ENCODE measurements at places on chromosomes 12 and 14.

DNA sequence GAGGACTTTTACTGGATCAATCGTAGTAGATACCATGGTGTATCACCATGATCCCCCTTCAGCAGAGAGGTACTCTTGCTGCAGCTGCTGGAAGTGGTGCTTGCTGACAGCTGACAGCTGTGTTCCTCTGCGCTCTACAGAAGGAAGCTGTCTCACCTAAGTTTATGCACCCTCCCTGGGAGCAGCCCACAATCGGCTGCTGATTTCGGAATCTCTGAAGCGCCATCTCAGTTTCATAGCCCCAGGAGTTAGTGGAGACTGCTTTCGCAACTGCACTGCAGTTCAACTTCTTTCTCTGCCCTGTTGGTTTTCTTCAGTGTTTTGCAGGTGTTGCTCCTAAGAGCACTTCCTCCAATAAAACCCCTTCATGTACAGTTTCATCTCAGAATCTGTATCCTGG, 237.9 kb downstream of the PAWR start:
- no peak for DNase-seq

DNA sequence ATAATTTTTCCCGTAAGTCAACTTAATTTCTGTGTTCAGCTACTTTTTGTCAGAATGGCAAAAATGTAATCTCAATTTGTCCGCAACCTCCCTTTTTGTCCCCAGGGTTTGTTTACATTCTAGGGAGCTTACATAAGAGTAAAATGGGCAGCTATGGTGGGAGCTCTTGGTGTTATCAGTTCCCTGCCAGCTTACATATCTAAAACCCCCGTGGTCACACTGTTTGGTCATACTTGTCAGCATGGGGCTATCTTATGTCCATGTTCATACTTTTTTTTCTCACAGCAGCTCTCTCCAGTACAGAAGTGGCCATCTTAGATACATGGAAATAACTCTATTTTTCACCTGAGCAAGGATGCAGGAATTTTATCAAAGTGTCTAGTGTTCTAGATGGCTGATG, 16.7 kb downstream of the SLCO1C1 start:
- DNase-seq = no peak

DNA sequence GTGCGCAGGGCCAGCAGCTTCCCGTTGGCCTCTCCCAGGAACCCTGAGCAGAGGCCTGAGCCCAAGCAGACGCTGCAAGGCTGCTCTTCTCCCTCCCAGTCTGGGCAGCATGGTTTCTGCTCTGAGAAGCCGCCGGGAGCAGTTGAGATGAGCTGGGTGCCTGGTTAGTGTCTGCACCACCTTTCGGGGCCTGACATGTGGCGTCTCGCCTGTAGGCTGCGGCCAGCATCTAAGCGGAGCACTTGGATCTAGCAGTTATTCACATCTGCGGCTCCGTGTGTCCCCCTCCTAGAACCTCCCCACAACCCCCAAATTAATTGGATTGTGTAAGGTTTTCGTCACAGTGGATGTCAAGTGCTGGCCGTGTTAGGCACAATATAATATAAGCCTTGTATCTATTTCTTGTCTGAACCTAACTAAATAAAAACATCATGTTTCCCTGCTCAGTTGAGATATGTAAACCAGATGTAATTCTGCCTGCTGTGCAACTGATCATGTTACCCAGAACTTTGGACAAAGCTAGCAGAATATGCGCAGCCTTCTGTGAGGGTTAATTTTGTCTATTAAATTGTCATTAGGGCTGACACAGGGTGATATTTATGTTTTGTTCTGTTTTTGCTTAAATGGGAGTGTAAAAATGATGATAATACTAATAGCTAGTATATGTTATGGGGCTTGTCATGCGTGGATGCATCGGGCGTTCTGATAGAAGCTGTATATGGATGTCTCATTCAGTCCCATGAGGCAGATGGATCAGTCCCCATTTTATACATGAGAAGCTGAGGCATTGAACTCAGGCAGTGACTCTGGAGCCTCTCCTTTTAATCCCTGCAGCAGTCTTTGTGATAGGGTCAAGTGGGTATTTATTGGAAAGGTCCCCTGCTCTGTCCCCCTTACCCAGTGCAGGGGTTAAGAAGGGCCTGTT, 45.8 kb downstream of the ELK3 start:
- no peak for DNase-seq

DNA sequence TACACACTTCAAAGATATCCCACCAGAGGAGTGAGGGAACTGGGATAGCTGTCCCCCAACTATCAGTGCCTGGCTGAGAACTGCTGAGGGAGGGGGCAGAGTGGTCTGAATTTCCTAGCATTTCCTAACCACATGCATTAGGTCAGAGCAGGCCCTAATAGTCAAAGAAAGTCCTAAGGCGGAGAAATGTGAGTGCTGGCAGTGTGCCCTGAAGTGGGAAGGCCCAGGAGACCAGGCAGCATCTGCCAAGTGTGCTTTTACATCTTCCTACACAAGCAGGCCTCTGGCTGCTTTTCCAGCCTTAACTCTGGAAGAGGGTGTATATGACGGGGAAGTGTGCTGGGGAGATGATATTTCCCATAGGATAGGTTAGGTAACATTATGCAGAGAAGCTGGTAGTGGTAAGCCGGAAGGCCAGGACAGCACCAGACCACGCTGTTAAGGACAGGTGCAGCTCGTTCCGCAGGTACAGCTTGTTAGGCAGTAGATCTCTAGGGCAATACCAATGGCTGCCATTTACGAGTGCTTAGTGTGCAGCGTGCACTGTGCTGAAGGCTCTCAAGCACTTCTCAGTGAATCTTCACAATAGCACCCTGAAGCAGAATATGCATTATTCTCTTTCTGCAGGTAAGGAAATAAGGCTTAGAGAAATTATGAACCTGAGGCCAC, 9.1 kb upstream of the CCDC198 start:
- DNase-seq = no peak

GRCh38 chr12:48940181-48940580, 14.9 kb upstream of the FKBP11 start:
- no peak for DNase-seq

DNA sequence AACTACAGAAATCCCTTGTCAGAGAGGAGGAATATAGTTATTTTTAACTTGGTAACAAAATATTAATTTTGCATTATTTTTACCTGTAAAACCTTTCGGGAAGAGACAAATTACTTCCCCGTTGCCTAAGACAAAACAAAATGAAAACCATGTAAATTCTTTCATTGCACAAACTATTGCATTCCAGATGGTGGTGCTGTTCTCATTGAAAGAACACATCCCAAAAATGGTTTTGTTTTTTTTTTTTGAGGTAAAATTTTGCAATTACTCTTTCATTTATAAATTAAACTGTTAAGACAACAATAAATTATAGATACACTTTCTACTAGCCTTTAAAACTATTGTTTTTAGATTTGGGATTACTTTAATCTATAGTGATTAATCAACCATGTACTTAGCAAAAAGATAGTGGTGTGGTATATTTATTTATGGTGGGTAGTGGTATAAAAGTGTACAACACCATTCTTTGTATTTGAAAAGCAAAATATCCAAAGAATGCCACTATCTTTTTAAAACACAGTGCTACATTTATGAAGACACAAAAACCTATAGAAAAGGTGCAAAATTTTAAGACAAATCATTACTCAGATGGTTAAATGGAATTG, 115.5 kb downstream of the SLC38A1 start:
- DNase-seq = no peak

- no peak for DNase-seq
Observed at GRCh38 chr12:109458086-109458485, 19.0 kb downstream of the KCTD10 start.

- no peak for DNase-seq
Observed at GRCh38 chr12:6551496-6552139, 4.2 kb downstream of the IFFO1 start.

DNA sequence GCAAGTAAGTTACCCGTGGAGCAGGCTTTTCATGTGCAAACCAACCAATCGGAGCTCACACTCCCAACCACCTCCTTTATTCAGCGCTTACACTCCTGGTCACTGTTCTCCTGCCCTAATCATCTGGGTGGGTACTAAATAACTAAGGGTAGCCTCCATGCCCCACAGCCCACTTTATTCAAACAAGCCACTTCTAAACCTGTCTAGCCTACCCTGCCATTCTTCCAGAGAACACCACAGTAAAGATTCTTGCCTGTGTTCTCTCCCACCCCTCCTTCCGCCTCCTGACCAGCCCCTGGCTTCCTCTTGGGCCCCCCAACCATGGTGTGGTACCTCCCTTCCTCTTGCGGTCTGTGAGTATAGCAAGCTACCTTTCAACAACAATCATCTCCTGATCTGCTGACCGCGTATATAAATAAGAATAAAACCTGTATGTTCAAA, 581.9 kb downstream of the VRK1 start:
- DNase-seq = no peak

- DNase-seq = no peak
Observed at GRCh38 chr12:25328072-25328712, 77.5 kb upstream of the KRAS start.

DNA sequence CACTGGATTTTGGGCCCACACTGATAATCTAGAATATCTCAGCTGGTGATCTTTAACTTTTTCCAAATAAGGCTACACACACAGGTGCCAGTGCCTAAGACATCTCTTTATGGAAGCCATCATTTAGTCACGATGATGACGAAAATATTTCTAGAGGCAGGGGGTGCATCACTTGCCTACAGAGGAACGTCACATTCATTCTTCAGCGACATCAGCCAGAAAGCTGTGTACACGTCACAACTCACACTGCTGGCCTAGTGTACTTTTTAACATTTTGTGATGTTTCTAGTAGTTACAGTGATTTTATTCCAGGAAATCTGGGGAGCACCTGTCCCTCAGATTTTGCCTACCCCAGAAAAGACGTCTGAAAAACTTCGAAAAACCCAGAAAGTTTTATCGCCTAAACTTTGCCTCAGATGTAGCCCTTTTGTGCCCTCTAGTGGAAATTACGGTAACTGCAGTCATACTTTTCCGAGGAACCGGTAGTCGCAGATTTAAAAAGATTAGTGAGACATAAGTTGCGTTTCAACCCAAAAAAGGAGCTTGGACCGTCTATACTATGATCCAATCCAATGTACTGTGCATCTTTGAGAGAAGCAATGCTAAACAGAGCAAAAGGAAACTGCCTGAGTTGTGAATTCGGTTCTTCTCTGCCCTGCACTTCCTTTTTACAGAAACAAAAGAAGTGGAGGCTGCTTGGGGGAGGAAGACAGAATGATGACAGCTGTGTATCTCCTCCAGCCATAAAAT, 64.3 kb upstream of the STON2 start:
- DNase-seq = peak; percentile 14

- DNase-seq = no peak
Observed at GRCh38 chr14:103094406-103095209, at the start of gene EXOC3L4. Gene EXOC3L4, plus strand, starts transcription at chr14:103094725. Its CDS starts 5,495 bp downstream, at chr14:103100220.

DNA sequence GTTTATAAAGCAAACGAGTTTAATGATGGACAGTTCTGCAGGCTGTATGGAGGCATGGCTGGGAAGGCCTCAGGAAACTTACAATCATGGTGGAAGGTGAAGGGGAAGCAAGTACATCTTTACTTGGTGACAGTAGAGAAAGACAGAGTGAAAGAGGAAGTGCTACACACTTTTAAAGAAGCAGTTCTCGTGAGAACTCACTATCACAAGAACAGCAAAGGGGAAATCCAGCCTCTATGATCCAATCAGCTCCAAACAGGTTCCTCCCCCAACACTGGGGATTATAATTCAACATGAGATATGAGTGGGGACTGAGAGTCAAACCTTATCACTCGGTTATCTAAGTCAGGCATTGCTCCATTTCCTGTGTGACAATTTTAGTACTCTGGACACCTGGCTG, 189.9 kb upstream of the CNTN1 start:
- no peak for DNase-seq

DNA sequence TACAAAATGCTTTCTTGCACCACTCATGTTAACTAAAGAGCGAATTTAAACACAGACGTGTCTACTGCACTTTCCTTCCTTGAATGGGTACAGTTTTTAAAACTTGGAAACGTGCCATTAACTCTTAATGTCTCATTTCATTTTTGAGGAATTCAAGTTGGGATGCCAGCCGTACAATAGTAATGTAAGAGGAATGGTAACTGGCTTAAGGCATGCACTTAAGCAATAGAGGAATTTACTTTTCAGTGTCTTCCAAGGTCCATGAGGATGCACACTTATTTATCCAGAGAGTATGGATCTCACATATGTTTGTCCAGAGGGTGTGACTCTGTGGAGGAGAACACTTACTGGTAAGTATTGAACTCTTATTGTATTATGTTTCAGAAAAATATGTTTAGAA, 52.9 kb downstream of the PPP4R4 start:
- DNase-seq = peak; percentile 11

- DNase-seq = no peak
Observed at GRCh38 chr12:19924360-19924759, 444.0 kb upstream of the PDE3A start.

GRCh38 chr12:25557830-25558436, 4.8 kb upstream of the LMNTD1 start:
- DNase-seq = no peak

- DNase-seq = no peak
Observed at GRCh38 chr14:55689981-55690871, 110.2 kb downstream of the KTN1 start.

- DNase-seq = no peak
Observed at GRCh38 chr14:59177262-59177661, 11.2 kb upstream of the DAAM1 start.

DNA sequence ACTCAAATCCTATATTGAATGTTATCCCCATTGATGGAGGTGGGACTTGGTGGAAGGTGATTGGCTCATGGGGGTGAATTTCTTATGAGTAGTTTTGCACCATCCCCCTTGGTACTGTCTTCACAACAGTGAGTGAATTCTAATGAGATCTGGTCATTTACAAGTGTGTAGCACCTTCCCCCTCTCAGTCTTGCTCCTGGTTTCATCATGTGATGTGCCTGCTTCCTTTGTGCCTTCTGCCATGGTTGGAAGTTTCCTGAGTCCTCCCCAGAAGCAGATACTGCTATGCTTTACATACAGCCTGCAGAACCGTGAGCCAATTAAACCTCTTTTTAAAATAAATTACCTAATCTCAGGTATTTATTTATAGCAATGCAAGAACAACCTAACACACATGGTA, 302.4 kb upstream of the KITLG start:
- no peak for DNase-seq

DNA sequence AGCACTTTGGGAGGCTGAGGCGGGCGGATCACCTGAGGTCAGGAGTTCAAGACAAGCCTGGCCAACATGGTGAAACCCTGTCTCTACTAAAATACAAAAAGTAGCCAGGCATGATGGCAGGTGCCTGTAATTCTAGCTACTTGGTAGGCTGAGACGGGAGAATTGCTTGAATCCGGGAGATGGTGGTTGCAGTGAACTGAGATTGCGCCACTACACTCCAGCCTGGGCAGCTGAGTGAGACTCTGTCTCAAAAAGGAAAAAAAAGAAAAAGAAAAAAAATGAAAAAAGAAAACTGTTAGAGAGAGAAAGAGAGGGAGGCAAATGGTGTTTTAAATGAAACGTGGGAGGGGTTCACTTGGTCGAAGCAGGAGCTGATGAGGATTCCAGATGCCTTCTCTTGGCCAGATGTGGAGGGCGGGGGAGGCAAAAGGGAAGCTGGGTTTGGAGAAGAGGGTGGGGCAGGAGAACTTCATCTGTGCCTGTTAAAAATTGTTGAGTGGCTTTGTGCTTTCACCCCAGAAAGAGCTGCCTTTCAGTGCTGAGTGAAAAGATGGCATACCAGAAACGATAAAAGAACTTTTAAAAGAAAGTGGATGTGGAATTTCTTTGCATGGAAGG, 1.1 kb downstream of the EMP1 start:
- DNase-seq = no peak

All from AG09309 (cell line).